Hippocampal formation (tissue), 2 donors: ENCODE measurements at places on chromosomes 6 and 20.

GRCh38 chr6:95741045-95741444, 163.7 kb downstream of the MANEA start:
- no peak for DNase-seq

DNA sequence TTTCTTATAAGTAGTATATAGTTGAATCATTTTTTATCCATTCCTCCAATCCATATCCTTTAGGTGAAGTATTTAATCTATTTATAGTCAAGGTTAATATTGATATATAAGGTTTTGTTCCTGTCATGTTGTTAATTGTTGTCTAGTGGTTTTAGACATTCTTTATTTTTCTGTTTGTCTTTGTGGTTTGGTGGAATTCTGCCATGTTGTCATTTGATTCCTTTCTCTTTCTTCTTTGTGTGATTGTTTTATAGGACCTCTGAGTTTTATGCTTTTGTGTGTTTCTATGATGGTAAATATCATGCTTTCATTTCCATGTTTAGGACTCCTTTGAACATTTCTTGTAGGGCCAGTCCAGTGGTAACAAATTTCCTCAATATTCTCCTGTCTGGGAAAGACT, 450.3 kb upstream of the BTBD3 start:
- DNase-seq = no peak

- DNase-seq = no peak
These were observed 153.0 kb upstream of the PTPN1 start for GRCh38 chr20:50356962-50357782.

- peak; percentile 33 for DNase-seq
These were observed 13.9 kb upstream of the NAA20 start for GRCh38 chr20:20003031-20003954.

GRCh38 chr20:15708984-15709598, 864.2 kb downstream of the KIF16B start:
- peak; percentile 6 for DNase-seq

DNA sequence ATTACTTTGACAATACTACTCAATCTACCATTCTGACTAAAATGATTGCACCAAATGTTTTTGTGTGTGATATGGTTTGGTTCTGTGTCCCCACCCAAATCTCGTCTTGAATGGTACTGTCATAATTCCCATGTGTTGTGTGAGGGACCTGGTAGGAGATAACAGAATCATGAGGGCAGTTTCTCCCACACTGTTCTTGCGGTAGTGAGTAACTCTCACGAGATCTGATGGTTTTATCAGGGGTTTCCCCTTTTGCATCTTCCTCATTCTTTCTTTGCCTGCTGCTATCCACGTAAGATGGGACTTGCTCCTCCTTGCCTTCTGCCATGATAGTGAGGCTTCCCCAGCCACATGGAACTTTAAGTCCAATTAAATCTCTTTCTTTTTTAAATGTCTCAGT, 20.8 kb downstream of the SYCP2 start:
- no peak for DNase-seq

DNA sequence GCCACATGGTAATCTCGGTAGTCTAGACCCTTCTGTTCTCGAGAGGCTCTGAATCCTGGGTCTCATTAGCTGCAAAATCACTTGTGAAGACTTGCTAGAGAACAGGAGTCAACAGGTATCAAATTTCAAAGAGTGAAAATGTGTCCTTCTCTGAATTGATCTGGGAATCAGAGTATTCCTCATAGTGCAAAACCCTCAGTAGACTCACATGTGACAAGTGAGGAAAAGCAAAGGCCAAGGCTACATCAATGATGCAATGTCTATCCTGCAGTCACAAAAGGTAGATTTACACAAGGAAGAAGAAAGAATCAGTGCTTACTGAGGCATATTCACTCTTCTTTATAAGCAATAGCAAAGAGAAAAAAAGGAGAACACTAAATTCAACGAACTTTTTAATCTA, 1220.0 kb upstream of the GJE1 start:
- DNase-seq = no peak

- no peak for DNase-seq
These were observed 194.9 kb downstream of the PHACTR1 start for GRCh38 chr6:12911427-12911826.

GRCh38 chr6:3869632-3870527, 20.7 kb downstream of the FAM50B start:
- no peak for DNase-seq

DNA sequence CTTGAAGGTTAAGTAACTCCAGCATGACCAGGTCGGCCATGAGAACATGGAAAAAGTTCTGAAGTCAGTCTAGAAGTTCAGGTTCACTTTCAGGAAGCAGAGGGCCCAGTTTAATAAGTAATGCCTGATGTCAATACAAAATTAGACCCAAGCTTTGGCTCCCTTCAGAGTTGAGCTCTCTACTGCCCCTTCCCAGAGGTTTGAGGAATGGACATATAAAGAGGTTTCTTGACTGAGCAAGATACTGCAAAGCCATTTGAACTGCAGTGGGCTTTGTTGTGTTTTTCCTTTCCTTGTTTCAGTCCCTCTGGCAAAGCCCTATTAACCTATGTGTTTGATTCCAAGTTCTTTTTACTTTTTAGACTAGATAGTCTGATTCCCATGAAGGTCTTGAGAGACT, 97.8 kb upstream of the PREP start:
- DNase-seq = no peak

- no peak for DNase-seq
These were observed 256.6 kb downstream of the GMDS start for GRCh38 chr6:1988843-1989242.

- no peak for DNase-seq
These were observed 74.1 kb downstream of the HIVEP2 start for GRCh38 chr6:142870787-142871415.

DNA sequence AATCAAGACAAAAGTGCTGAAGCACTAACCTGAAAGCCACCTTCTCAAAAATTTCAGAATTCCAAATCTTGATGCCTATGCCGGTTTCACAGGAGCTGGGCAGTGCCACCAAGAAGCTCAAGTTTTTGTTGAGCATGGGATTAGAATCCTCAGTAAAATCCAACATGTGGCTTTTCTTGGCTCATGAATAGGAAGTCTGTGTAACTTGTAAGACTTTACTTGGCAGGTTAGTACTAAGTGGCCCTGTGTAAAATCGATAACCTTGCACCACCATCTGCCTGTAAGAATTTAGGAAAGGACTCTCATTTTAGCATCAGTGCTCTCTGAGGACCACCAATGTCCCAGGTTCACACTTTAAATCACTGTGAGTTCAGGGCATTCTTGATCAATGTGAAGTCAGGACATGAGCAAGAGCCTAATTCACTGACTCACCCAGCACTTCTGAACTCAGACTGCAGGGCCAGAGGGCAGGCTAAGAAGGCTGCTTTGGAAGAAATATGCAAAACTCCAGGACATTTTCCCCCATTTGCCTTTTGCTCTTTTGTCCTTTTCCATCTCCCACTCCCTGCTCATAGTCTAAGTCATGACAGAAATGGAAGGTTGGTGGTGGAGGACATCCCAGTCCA, 113.2 kb downstream of the EDN1 start:
- no peak for DNase-seq
